Fibroblast of the aortic adventitia (primary cell): ENCODE measurements at places on chromosomes 1 and 21. TPM values are rescaled to one million over a fixed set of nuclear protein-coding genes. Genes with fewer than 3 reads are reported as not detected.
A peak's percentile ranks its signal among the peaks of the same experiment; 100 is the strongest.

Gene DISC1
- total RNA-seq, result 4.7 and 8.8 TPM in 2 replicates

Gene RXFP4
- total RNA-seq, result 0.09 TPM in 1 of 2 replicates, not detected in the other

Gene PTPN7
- total RNA-seq, result not detected in 2 replicates

Gene KCNE2
- total RNA-seq, result not detected in 2 replicates

Gene MRPL37
- 67.1 and 98.7 TPM in 2 replicates for total RNA-seq

Gene GCSAML
- not detected in 2 replicates for total RNA-seq

Gene FCN3
- total RNA-seq, result not detected in 2 replicates

Gene HES3
- not detected in 2 replicates for total RNA-seq

Gene CD5L
- not detected in 2 replicates for total RNA-seq

DNA sequence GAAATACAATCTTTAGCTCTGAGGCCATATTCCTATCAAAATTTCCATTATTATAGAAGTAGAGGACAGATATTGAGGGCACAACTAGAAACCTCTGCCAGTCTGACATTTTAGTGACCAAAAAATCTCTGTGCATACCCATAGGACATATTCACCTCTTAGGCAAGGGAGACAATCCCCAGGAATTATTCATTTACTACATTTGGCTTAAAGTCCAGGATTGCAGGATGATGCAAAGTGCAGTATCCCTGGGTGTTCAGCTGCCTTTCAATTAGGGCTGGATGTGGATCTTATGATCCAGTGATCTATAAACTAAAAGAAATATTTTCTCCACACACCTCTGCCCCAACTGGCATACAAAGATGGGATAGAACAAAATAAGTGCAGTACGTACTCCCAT is 50.9 kb downstream of the PTGS2 start:
- DNase-seq, result no peak

- DNase-seq, result no peak
Measured at GRCh38 chr1:232655028-232655745, 25.3 kb upstream of the SIPA1L2 start.

DNA sequence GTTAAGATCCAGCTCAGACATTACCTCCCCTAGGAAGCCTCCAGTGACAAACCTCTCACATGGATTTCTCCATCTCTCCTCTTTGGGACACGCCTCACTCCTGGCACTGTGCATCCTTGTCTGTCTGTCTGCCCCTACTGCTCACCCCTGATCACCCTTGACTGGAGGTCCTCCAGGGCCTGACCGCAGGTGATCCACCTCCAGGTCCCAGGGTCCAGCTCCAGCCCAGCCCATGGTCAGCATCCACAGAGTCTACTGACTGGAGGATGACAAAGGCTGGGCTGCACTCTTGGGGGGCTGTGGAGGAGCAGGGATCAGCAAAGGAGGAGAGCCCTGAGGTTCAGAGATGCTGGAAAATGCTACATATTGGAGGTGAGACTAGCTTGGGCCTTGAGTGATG is 65.8 kb downstream of the BEND5 start:
- no peak for DNase-seq

- DNase-seq, result no peak
Measured at GRCh38 chr1:10862743-10863335, 66.4 kb upstream of the CASZ1 start.

DNA sequence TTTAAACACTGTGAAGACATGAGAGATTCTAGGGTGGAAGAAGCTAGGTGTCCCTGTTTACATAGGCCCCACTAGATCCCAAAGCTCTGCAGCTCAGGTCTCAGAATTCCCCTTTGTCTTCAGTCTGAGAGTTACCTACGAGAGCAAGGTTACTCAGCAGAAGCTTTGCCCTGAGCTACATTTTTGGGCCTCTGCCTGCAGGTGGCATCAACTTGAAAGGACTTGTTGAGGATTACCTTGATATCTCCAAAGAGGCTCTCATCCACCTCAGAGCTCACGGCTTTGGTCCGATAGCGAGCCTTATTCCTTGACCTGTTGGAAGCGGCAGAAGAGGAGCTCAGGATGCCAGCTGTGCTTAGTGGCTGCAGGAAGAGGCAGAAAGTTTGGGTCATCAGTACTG is 7.0 kb downstream of the CFAP45 start:
- no peak for DNase-seq

DNA sequence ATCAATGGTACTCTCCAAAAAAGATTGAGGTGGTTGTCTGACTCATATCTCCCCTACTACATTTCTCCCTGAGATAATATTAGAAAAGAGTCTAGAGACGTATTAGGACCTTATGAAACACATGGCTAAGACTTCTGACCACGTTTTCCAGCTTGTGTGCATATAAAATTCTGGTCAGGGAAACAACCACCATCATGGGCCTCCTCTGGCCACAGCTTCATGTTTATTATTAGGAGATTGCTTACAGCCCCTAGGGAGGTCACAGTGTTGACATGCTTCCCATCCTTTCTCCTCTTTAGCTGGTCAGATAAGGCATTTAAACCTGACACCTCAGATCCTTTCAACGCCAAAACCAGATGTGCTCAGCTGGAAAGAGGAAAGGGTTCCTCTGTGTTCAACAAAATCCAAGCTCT is 620.2 kb downstream of the PLPP3 start:
- peak; percentile 38 for DNase-seq

- peak; percentile 68 for DNase-seq
Measured at GRCh38 chr1:204171751-204172178, 5.6 kb upstream of the REN start.

DNA sequence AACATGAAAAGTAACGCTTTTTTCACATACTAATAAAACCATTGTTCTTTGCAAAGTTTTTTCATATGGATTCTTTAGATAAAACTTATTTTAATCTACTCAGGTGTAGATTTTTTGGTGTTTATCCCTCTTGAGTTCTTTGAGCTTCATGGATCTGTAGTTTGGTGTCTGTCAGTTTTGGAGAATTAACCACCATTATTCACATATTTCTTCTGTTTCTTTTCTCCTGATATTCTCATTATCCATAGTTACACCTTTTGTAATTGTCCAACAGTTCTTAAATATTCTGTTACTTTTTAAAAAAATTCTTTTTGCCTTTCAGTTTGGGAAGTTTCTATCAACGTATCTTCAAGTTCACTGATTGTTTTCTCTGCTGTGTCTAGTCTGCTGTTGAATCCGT is 18.6 kb downstream of the HS2ST1 start:
- DNase-seq, result no peak
